NCI-H2081 treated with DMSO at 0.1 percent for 48 hours (cell line): ENCODE measurements at places on chromosomes 1 and 21.

GRCh38 chr1:18955441-18956192, 859 bp downstream of the IFFO2 start:
- no peak for DNase-seq

GRCh38 chr21:36437745-36438128, 42.2 kb downstream of the CLDN14 start:
- no peak for DNase-seq

- DNase-seq, result no peak
Measured at GRCh38 chr21:44401386-44402160, 48.2 kb downstream of the TRPM2 start.

DNA sequence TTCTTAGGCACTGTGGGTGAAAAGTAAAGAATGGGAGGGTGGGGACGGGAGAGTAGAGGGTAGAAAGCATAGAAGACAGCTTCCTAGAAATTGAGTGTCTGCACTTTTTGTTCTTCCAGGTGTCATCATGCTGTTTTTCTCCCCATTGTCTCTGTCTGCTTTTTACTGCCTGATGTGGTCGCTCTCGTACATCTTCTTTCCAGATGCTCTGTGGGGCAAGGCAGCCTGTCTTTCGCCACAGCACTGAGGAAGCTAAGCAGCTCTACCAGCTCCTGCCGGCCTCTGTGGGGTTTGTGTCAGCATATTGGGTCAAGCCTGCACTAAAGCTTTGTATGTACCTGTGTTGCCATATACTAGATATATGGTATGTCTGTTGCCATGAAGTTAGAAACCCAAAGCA, 13.2 kb downstream of the TMEM269 start:
- DNase-seq, result no peak

- no peak for DNase-seq
Measured at GRCh38 chr21:33931799-33932390, 16.3 kb upstream of the ATP5PO start.

GRCh38 chr1:227317523-227318015, 723 bp downstream of the CDC42BPA start:
- DNase-seq, result peak; percentile 18

DNA sequence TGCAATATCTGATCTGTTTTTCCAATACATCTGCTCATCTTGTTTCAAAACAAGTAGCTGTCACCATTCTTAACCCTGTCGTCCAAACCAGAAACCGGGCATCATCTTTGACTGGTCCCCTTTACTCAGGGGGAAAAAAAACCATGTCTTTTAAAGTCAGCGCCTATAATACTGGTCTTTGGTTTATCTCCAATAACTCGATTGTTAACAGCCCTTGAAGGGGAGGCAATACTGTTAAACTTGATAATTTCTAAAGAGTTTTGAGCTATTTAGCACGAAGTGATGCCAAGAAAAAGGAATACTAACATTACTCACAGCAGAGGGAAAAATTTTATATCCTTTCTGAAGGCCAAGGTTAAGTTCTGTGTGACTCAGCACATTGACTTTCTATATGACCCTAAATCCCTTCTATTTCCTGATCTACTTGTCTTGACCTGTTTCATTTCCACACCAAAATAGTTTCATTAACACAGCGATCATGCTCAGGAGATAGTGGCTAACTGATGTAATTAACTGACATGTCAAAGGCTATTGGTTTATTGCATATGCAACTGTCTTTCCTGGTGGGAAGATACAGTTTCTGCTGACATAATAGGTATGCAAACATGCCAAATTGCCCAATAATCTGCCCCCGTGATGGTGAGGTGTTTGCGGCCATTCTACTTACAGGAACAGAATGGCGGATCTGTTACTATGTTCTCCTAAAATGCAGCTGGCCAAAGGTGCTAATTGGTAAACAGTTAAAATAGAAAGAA, 59.1 kb downstream of the NFIA start:
- peak; percentile 38 for DNase-seq
